A549 treated with Hydrocortisone at 1 μM for 4 hours (cell line): ENCODE measurements at places on chromosomes 4 and X. TPM values are rescaled to one million over a fixed set of nuclear protein-coding genes. Genes with fewer than 3 reads are reported as not detected.

The NALF2 gene
- total RNA-seq: 4.9 to 6.1 TPM (median 5.2 TPM) in 5 replicates

The REELD1 gene
- 0.05 TPM in 1 of 5 replicates, not detected in the others for total RNA-seq

The FDCSP gene
- not detected in 5 replicates for total RNA-seq

The GYPE gene
- not detected in 5 replicates for total RNA-seq

The SLC9A7 gene
- total RNA-seq: 8.8 to 13.3 TPM (median 9.8 TPM) in 5 replicates

The P2RY4 gene
- total RNA-seq: 0.05 to 0.06 TPM in 2 of 5 replicates, not detected in the others

The RBPJ gene
- 8.8 to 15.3 TPM (median 11.8 TPM) in 5 replicates for total RNA-seq

The GRPR gene
- total RNA-seq: 0.07 TPM in 1 of 5 replicates, not detected in the others

The SYAP1 gene
- 20.0 to 23.4 TPM (median 22.2 TPM) in 5 replicates for total RNA-seq

The TENT5D gene
- total RNA-seq: not detected in 5 replicates

The NDST3 gene
- total RNA-seq: not detected in 5 replicates

The PCDH11X gene
- not detected in 5 replicates for total RNA-seq

The RAB39B gene
- 0.65 to 0.93 TPM (median 0.73 TPM) in 5 replicates for total RNA-seq

The XAGE1A gene
- 7.3 to 39.6 TPM (median 16.0 TPM) in 5 replicates for total RNA-seq

The HEPH gene
- total RNA-seq: not detected in 5 replicates

The MAGEB4 gene
- total RNA-seq: not detected in 5 replicates
